Iris pigment epithelial cell (primary cell): ENCODE measurements at places on chromosomes 1 and 21.

DNA sequence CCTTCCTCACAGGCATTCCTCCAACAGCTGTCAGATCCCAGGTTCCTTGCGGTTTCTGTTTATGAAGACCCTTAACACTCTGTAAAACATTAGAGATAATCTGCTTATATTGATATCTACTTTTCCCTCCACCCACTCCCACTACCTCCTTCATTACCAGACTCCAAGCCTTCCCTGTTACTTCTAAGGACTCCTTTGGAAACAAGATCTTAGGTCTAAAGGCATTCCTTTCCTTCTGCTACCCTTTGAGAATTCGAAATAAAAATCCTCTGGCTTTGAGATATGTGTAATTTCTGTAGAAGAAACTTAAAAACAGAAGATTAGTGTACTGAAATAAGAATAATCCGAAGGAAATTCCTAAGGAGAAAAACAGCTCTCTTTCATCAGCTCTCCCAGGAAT lies 23.7 kb upstream of the LYPLAL1 start:
- no peak for DNase-seq

DNA sequence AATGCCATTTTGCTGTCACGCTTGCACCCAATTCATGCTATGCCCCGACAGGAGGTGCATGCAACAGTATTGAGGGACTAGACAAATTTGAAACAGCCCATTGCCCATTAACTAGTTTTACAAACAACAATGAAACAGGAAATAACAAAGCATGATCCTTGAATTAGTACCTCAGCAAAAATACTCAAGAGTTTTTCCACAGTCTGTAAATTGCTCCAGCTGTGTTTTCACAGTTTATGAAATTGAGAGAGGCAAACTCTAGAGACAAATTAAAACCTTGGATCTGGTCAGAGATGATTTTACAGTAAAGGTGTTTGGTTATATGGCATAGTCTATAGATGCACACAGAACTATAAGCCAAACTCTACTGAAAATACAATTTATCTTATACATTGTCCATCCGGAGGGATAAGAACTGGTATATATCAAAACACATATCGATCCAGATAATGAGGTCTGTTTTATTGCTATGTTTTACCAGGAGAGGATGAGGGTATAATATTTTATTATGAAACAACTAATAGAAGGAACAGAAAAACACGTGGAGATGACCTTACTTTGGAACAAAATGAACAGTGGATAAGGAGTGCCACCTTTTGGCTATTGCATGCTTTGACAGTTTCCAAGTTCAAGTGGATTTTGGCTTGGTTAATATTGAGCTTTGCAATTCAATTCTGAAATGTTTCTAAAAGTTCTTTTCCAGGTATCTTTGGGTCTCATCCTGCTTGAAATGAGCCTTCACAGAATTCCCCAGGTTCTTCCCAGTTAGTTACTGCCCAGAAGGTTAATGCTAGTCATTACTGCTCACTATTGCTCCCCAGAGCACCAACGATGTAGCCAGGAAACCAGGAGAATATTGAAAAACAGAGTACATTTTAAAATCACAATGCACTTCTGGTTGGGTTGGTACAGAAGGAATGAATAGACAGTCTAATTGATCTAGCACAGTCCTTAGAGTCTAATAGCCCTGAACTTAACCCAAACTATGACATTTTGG lies 45.7 kb downstream of the ZC3H11B start:
- DNase-seq = peak; percentile 67

GRCh38 chr1:41598325-41598724 lies 113.8 kb upstream of the EDN2 start:
- DNase-seq = no peak

DNA sequence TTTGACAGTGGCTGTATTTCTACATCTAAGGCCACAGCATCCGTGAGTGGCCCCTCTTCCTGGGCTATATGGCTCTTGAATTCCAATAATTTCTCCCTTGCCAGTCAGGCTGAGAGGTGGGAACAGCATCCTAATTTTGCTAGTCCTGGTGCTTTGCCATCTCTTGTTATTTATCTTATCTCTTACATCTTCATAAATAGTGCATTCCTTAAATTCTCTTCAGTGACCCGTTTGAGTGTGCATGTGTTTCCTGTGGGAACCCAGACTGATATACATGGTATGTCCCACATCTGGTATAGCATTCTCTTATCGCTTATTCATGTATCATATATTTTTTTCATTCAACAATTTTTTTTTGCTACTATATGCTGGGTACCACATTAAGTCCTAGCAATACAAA lies 9.9 kb downstream of the S100A11 start:
- DNase-seq = peak; percentile 62

- peak; percentile 57 for DNase-seq
Measured at GRCh38 chr1:222897527-222898190, 82.8 kb downstream of the DISP1 start.

DNA sequence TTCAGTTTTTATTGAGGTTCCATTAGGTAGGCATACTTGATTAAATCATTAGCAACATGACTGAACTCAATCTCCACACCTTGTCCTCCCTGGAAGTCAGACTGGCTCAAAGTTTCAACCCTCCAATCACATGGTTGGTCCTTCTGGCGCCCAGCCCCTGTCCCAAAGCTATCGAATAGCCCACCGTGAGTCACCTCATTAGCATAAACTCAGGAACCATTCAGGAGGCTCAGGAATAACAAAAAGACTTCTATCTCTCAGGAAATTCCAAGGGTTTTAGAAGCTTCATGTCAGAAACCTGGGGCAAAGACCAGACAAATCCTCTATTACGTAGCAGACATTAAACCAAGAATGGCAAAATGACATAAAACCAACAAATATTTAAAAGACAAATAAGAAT lies 78.6 kb downstream of the RGS2 start:
- DNase-seq = no peak

- no peak for DNase-seq
Measured at GRCh38 chr21:42863504-42863870, 15.9 kb downstream of the WDR4 start.

- peak; percentile 91 for DNase-seq
Measured at GRCh38 chr1:86779308-86780191, 75.2 kb downstream of the SH3GLB1 start.

- DNase-seq = no peak
Measured at GRCh38 chr1:55192093-55192492, 23.1 kb downstream of the USP24 start.

GRCh38 chr1:14755518-14756252 lies 157.2 kb downstream of the KAZN start:
- DNase-seq = no peak

GRCh38 chr21:26972192-26972591 lies 5.3 kb upstream of the ADAMTS5 start:
- no peak for DNase-seq

DNA sequence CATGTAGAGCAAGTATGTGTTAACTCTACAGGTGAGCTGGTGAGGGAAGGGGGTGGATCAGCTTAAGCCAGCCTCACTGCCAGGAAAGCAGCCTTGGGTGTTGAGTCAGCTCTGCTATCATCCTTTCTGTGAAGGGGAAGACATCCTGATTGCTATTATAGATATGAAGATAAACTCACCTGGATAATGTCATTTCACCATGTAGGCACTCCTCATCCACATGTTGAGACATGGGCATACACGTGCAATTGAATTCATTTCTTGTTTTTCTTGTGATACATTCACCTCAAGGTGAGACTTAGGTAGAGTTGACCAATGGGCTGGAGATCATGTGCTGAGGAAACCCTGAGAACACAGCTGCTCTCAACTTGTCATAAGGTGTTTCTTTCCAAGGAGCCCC lies 136.9 kb downstream of the CACNA1E start:
- DNase-seq = no peak

DNA sequence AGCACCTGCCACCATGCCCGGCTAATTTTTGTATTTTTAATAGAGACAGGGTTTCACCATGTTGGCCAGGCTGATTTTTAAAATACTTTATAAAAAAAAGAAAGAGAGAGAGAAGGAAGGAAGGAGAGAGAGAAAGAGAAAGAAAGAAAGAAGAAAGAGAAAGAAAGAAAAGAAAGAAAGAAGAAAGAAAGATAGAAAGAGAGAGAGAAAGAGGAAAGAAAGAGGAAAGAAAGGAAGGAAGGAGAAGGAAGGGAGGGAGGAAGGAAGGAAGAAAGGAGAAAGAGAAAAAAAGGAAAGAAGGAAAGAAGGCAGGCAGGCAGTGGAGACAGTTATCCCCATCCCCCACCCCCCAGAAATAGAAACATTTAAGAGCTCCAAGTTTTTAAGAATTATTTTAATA lies 69.9 kb downstream of the TOMM20 start:
- DNase-seq = no peak

GRCh38 chr1:2322065-2322571 lies 69.2 kb downstream of the MORN1 start:
- peak; percentile 91 for DNase-seq

DNA sequence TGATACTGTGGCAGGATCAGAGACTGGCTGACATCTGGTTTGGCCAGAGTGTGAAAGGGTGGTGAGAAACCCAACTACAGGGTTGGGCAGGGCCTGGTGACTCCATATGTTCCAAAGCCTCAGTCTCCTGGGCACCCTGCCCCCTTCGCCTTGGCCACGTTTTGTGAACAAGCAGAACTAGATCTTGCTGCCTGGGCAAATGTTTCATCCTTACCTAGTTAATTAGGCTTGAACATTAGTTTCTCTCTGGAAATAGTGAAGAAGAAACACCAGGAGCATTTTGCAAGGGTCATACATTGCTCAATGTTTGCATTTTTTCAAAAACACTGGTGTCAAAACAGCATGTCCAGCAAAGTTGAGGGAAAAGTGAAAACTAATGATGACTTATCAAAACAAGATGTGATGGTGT lies 60.5 kb downstream of the MAP3K7CL start:
- peak; percentile 95 for DNase-seq

GRCh38 chr1:177273141-177273540 lies 102.4 kb downstream of the BRINP2 start:
- DNase-seq = no peak

DNA sequence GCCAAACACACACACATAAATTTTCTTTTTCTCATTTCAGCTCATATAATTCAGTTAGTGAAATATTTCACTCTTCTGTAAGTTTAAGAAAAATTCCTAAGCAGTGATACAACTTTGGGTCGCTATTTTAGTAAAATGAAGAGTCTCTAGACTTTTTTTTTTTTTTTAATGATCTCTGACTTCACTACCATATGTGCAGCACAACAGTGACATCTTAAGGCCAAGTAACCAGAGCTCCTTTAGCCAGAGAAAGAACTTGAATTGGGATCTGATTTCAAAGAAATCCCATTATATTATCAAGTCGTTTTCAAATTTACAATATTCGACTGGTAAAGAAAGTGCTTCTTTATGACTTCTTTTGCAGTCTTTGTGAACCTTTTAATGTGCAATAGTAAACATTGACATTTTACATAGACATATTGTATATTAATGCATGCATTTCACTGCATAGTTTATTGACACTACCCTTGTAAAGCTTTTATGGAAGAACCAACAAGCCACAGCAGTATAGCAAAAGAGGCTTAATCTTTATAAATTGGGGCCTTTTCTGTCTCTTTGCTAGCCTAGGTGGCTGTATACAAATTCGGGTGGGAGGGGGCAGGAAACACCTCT lies 62.2 kb downstream of the LRRC40 start:
- peak; percentile 61 for DNase-seq

DNA sequence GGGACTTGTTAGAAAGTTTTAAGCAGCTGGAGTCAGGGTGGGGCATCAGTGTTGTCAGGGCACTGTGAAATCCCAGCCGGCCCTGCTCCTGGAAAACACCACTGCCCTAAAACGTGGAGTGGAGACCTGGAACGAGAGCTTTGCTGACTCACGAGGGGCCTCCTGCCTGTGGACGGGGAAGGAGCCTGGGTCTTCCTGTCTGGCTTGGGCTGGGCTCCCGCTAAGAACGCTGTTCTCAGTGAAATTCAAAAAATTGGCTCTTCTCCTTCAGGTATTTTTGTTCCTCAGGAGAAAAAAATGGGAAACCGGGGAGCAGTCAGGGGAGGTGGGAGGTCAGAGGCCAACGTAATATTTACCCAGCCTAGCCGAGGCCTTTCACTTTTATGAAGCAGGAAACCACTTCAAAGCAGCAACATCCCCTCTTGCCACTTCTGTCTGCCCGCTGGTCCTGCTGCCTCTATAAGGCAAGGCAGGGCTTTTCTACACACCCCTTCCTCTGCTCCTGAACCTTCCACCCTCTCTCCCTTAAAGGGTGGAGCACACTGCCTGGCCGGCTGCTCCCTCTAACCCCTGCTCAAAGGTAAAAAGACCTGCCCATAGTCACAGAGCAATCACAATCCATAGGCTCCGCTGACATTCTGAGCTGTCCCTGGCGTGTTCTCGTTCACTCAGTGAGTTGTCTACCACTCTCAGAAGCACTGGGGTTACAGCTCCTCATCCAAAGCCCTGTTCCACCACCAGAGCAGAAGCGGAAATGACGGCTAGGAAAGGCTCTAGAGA lies 8.0 kb downstream of the PLXNA2 start:
- peak; percentile 87 for DNase-seq

GRCh38 chr1:34759503-34760357 lies at the start of gene GJB4:
Gene GJB4 (plus strand): TSS chr1:34759740. CDS start chr1:34761255, 1,515 bp downstream.
- no peak for DNase-seq

DNA sequence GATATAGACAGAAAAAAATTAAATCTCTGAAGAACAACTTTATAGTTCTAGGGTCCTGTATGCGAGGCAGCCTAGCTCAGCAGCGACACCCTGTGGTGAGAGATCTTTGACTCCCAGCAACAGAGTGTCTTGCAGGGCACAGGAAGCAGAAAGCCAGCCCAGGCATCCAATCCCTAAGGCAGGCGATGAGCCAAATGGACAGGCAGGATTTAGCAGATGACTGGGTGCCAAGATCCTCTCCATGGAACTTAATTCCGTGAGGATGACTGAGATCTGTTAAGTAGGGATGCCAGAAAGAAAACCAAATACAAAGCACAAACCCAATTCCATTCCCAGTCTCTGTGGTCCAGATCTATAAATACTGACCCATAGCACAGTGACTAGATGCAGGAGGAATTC lies 38.8 kb downstream of the HLCS start:
- peak; percentile 78 for DNase-seq

- peak; percentile 93 for DNase-seq
Measured at GRCh38 chr1:24003331-24003972, 23.3 kb upstream of the SRSF10 start.

- DNase-seq = peak; percentile 88
Measured at GRCh38 chr21:14591882-14592281, 45.8 kb upstream of the SAMSN1 start.

GRCh38 chr1:105368446-105368845 lies 1618.7 kb downstream of the AMY1C start:
- DNase-seq = no peak

GRCh38 chr1:205285381-205286101 lies 36.0 kb downstream of the NUAK2 start:
- DNase-seq = peak; percentile 65

GRCh38 chr1:63835128-63835527 lies 61.3 kb downstream of the ROR1 start:
- peak; percentile 53 for DNase-seq

GRCh38 chr1:47587891-47588582 lies 150.2 kb downstream of the FOXD2 start:
- no peak for DNase-seq
